ENCODE measurements at places on chromosomes 12 and 14. TPM values are rescaled to one million over a fixed set of nuclear protein-coding genes. Genes with fewer than 3 reads are reported as not detected.

DRAM1 gene
- total RNA-seq, result 171 TPM

TTC7B gene
- 20.9 TPM for total RNA-seq

MYH6 gene
- not detected for total RNA-seq

STXBP6 gene
- total RNA-seq, result 1.2 TPM

NDRG2 gene
- total RNA-seq, result 0.22 TPM

Measured in articular chondrocyte of knee joint (primary cell).